ENCODE measurements at places on chromosomes 13 and 19.

DNA sequence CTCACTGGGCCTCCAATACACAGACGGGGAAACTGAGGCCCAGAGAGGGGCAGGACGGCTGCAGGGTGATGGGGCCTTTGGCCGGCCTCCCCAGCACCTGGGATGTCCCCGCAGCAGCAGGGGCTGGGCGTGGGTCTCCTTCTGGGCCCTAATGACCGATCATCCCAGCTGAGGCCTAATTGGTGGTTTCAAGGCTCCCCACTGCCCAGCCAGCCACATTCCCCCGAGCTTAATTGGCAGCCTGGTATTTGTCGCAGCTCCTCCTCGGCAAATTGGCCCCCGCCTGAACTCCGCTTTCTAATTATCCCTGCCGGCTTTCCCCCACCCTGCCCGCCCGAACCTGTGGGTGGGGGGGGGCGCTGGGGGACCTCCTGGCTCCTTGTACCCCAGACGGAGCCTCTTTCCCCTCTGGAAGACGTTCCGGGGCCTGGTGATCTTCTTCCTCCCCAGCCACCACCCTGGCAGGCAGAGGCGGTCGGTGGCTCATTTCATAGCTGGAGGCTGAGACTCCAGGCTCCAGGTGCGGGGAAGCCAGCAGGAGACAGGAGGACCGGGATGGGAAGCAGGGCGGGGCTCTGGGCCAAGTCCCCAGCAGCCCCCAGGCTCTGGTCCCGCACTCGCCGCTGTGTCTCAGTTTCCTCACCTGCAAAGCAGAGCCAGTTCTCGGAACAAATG, 27.2 kb upstream of the WDR18 start:
- no peak for DNase-seq

- DNase-seq = no peak
Observed at GRCh38 chr19:9075064-9075949, 11.6 kb upstream of the OR1M1 start.

GRCh38 chr19:50003254-50003788, 21.9 kb downstream of the VRK3 start:
- no peak for DNase-seq

- DNase-seq = no peak
Observed at GRCh38 chr19:690203-690602, 5.0 kb downstream of the PRSS57 start.

GRCh38 chr19:3835055-3835435, 33.8 kb downstream of the ZFR2 start:
- no peak for DNase-seq

DNA sequence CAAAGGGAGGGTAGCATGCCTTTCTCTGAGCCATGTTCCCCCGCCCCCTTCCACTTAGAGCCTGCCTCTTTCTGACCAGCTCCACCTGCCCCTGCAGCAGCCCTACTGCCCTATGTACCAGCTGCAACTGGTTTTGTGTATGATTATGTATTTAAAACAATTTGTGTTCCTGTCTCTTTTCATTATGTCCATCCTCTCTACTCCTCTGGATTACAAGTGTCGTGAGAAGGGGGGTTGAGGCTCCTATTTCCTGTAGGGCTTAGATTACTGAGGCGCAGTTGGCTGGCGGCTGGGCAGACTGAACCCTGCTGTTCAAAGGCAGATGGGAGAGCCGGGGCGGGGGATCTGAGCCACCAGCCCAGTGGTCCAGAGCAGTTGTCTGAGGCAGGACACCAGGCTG, 213.3 kb downstream of the KCNRG start:
- no peak for DNase-seq

Data from activated T-helper 1 cell treated with Interleukin-2 at 50 U/mL for 16 hours (primary cell).